ENCODE measurements at places on chromosomes 4 and X.
A peak's percentile ranks its signal among the peaks of the same experiment; 100 is the strongest.

- DNase-seq, result no peak
Measured at GRCh38 chr4:73741750-73742489, 1.6 kb downstream of the CXCL8 start.

DNA sequence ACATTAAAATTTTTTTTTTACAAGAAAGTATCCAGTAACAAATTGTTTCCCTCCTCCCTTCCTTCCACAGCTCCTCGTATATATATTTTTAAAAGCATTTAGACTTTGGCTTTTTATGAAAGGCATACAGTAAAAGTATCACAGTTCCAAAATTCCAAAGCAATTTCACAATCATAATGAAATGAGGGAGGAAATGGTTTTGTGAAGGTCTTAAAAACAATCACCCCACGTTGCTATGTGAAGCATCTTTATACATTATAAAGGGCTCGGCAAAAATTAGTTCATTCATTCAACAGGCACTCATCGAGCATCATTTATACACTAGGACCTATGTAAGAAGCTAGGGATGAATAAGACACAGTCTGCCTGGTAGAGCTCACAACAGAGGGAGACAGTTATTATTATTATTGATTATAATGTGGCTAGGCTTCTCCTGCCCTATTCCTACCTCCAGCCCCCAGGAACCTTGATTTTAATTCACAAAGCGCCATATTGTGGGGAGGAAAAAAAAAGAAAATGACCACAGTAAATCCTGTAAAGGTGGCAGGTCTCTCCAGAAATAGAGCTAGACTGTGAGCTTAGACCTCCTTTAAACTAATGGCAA is 239.9 kb downstream of the MAML3 start:
- no peak for DNase-seq

GRCh38 chr4:92646826-92647225 is 343.1 kb downstream of the GRID2 start:
- DNase-seq, result no peak

DNA sequence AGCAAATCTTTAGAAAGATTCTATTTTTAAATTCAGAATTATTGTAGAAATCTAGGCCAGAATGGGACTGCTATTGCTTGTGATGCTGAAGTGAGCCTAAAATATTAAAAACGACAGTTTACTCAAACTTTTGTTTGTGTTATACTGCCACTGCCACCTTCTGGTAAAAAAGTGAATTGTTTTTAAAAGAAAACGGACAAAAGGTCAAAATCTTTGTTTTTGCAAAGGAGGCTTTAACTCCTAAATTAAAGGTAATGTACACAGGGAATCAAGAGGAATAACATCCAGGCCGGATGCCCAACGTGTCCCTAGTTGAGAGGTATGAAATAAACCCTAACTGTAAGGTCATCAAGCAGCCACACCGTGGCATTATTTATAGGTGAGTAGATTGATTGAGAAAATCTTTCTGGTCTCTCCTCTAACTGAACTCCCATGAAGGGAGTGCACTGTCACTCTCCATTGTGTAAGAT is 338.3 kb upstream of the GALNT7 start:
- DNase-seq, result peak; percentile 45

DNA sequence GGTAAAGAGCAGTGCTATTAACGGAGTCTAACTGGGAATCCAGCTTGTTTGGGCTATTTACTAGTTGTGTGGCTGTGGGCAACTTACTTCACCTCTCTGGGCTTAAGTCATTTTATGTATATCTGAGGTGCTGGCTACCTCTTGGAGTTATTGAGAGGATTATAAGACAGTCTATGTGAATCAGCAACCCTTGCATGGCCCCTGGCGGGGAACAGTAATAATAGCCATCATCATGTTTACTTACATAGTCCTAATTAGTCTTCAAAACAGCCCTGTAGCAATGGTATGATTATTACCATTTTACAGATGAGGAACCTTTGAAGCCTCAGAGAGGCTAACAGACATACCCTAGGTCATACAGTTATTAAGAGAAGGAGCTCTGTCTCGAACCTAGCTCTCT is 1.5 kb downstream of the HPRT1 start:
- peak; percentile 18 for DNase-seq

DNA sequence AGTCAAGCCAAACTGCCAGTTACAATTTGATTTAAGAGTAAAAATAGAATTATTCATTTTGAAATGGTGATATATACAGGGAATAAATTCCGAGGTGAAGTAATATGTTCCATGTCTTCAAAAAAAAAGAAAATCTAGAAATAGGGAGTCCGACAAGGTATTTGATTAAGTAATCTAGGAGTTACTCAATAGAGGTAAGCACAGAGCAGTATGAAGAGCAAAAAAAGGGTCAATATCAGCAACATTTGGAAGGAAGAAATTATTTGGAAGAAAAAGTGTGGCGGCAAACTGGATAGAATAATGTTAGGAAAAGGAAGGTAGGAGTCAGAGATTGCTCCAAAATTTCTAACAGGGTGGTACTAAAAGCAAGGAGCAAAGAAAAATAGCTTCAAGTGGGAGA is 113.7 kb upstream of the BMP3 start:
- DNase-seq, result no peak

DNA sequence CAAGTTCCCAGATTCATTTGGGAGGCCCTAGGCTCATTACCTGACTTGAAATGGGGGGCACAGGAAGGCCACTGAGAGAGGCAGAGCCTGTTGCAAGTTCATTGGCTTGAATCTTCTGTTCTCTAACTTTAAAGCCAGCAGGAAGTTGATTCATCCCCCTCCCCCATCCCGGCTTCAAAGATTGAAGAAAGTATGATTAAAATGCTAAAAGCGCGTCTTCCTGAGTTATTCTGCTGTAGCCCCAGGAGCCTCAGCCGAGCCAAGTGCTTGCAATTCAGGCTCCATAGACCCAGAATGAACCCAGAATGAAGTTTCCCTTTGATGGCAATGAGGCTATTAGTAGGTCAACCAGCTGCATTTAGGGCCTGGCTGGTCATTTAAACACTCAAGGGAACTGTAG is 14.7 kb downstream of the CHST7 start:
- no peak for DNase-seq

DNA sequence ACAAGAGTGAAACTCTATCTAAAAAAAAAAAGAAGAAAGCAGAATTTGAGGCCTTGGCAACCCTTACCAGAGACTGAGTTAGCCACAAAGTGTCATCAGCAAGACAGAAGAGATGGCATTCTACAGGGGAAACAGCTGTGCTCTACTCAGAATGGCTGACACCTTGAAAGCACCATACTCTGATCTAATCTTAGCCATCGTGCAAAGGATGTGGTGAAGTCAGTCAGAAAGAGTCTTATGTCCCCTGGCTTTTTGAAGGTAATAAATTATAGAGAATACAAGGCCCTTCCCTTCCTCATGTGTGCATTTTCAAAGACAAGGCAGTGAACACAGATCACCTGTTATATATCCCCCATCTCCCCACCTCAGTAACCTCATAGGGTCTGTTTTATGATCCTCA is 13.2 kb downstream of the CLNK start:
- no peak for DNase-seq

GRCh38 chr4:166413356-166413755 is 540.3 kb downstream of the TLL1 start:
- no peak for DNase-seq

DNA sequence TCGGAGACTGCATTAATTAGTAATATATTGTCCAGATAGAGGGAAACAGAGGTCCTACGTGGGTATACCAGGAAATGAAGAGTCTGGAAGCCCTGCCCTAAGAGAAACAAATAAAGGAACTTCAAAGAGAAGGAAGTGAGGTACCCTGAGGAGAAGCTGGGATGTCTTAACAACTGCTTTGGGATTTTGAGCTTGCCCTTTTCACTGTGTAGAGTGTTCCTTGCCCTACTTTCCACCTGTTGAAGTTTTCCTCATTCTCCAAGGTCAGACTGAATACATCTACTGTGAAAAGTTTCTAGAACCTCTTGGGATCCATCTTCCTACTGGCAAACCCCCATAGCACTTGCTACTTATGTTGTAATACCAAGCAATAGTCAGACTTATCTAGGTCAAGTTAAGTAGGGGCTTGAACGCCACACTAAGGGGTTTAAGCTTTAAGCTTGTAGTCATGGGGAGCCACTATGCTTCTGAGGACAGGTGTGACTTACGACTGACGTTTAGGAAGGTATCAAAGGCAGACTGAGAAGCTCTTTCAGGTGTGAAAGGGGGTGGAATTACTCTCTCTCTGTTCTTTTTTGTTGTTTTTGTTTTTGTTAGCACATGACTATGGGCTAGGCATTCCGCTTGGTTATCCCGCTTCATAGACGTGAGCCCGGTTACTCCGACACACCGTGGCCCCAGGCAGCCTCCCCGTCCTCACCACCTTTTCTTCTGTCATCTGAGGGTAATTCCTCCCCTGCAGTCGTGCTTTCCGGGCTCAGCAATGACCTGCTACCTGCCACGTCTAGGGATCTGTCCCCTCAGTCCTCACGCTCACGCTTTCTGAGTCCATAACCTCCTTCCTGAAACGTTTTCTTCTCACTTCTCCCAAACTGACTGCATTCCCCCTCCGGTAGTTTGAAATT is 959 bp upstream of the REST start:
- DNase-seq, result no peak

DNA sequence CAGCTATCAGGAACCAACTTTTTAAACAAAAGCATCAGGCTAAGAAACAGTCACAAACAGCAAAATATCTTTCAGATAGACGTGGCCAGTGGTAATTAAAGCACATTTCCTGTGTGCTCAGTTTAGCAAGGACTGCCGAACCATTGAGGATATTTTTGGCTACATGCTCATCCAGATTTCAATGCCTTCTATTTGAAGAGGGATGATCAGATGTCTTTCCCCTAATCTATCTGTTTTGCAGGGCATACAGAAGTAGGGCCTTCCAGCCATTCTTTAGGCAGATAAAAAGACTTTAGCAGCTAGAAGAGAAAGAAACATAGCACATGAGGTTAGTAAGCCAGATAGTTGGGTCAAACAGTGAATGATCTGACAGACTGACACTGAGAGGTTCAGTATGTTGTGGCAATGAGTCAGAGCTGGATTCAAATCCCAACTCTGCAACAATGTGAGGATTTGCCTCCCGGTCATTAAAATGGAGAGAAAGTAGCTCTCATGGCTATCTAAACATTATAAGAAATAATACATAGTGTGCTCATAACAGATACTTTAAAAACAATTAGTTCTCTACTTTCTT is 100.0 kb upstream of the PRKG2 start:
- DNase-seq, result no peak

DNA sequence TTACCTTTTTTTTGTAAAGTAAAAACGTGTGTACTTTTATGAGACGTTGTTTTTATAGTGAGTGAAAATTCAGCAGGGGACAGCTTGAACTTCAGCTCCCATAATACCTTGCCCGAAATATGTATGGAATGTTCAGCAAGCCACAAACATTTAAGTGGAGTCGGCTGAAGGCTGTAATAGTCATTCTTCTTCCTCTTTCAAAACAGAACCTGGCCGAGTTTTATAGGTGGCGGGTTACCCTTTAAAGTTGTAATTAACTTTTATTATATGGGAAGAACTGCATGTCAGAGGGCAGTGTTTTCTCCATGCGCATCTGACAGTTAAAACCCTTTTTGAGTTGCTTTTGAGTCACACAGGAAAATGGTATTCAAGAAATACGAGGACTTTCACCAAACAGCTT is 50.7 kb downstream of the CLDN34 start:
- DNase-seq, result no peak

DNA sequence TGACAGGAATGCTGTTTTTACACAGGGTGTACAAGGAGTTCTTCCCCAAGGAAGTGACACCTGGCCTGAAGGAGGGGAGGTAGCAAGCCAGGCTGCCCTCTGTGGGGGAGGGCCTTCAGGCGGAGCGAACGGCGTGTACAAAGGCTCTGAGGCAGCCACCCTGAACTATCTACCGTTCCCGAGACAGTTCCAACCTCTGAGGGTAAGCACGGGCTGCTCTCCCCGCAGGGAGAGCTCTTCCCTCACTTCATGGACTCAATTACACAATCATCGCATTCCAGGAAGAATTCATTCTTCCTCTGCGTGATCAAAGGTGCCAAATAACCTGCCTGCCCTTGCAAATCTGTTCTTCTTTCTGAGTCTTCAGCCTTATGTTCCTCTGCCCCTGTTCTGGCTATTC is 4.8 kb downstream of the ELK1 start:
- no peak for DNase-seq

GRCh38 chr4:73019462-73020047 is 50.0 kb downstream of the COX18 start:
- DNase-seq, result peak; percentile 53

DNA sequence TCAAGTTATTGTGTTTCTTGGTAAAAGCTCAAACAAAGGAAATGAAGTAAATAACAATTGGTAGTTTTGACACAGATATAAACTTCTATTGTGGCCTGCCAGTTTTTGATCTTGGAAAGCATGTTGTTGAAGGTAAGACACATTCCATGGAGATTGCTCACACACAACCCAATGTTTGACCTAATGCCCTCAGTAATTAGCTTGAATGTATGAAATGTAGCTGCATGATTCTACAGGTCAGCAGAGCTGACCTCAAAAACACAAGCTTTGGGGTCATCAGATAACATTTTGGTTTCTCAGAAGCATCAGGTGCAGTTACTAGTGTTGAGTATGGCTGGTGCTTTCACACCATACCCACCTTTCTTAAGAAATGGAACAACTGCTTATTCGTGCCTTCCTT is 16.5 kb downstream of the GPR173 start:
- DNase-seq, result no peak

DNA sequence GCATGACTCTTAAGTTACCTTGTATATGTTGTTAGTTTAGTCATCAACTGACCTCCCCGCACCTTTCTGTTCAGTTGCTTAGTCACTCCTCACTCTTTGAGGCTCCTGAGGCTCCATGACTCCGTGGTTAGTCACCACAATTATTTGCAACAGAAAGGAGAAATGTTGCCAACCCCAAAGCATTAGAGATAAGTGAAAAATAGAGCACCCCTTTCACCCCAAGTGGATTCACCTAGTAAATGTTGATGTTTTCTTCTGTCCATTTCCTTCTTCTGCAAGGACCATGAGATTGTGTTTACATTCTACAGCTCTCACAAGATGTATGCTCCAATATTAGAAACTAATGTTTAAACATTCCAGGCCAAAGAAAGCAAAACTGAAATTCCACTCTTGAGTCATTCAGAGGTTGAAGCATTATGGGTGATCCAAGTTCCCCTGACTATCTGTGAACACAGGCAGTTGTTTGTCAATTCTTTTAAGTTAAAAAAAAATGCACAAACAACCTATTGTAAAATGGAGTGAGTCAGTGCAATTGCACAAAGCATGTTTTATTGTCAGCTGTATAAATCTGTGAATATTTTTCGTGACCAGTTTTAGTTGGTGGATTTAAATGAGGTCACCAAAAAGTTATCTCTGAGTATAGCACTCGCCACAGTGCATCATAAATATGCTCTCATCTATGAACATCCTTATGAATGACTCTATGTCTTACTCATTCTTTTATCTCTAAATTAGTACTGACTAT is 552.4 kb upstream of the MAGEB2 start:
- DNase-seq, result no peak

- DNase-seq, result no peak
Measured at GRCh38 chr4:55409468-55410171, 13.9 kb downstream of the TMEM165 start.
